Activated CD4-positive, alpha-beta T cell treated with anti-CD3 and anti-CD28 coated beads, Interleukin-2, Interleukin-6, amounts not matched to agents 100 ng/mL and 50 ng/mL, durations not matched to agents 16 hours and 8 hours (primary cell): ENCODE measurements at places on chromosomes 4 and X.

GRCh38 chr4:140813804-140814203 lies 57.6 kb upstream of the TBC1D9 start:
- DNase-seq = no peak

GRCh38 chrX:538311-538710 lies 92.3 kb upstream of the SHOX start:
- no peak for DNase-seq

DNA sequence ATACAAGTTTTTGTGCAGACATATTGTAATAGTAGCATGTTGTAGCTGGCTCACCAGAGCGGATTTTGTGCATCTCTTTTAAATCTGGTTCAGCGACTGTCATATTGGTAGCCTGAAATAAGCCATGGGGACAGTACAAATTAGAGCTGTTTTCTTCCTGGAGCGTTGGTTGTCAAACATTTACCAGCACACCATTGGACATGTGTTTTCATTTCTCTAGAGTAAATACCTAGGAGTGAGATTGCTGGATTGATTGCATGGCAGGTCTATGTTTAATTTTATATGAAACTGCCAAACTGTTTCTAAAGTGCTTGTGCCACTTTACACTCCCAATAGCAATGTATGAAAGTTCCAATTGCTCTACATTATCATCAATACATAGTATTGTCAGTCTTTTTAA lies 2.6 kb upstream of the ARAF start:
- DNase-seq = no peak

DNA sequence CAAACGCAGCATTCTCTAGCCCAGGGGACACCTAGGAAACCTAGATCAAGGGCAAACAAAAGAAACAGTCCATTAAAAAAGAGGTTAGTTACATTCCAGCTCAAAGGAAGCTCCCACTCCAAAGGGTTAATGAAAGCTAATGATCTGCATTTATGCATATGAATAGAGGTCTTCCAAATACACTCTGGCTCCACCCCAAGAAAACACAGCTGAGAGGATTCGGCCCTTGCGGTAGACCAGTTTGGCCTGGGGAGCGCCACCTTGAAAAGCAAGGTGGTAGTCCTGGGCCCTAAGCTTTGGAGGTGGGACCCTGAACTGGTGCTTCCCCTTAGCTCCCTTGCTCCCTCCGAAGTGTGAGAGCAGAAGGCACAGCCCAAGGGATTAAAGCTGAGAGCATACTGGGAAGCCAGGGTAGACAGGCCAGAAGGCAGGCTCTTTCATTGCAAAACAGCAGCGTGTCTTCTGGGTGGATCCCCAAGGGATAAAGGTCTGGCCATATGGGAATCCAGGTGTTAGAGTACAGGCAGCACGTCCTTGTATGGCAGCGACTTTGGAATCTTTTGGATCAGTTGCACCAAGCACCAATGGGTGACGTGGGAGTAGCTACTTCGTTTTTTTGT lies 3.7 kb downstream of the GABRQ start:
- no peak for DNase-seq

- DNase-seq = no peak
These were observed 86.3 kb downstream of the FBXL5 start for GRCh38 chr4:15568821-15569220.
